ENCODE measurements at places on chromosomes 1 and 21. TPM values are rescaled to one million over a fixed set of nuclear protein-coding genes. Genes with fewer than 3 reads are reported as not detected.
A peak's percentile ranks its signal among the peaks of the same experiment; 100 is the strongest.

- DNase-seq = no peak
Measured at GRCh38 chr1:4328402-4329071, 325.9 kb upstream of the AJAP1 start.

DNA sequence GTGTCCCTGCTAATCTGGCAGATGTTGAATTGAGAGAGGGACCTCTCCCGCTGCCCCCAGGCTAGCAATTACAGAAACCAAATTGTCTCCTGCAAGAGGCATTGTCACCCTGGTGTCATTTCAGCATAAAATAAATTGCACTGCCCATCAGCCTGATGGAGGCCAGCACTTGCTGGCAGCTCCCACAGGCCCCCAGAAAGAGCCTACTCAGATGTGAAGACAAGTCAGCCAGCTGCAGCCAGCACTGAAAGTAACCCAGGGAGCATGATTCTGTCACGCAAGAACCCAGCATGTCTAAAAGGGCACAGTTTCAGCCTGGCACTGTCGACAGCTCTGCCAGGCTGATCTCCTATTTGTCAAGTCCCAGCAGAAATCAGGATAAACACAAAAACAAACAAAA is 110.3 kb upstream of the CTTNBP2NL start:
- DNase-seq = no peak

DNA sequence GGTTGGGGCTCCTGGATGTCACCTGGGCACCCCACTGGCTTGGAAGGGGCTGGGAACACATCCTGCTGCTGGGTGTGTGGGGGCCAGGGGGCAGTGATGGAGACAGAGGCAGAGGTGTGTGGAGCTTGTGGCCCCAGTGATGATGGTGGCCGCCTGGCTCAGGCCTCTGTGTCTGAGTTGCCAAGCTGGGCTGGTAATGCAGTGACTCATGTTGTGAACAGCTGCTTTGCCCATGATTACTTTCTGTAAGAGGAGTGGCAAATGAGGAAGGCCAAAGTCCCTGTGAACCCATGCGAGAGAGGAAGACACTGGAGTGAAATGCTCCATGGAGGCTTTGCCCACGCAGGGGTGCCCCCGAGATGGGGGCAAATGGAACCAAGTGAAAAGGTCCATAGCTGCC is 86.8 kb downstream of the KCNJ6 start:
- DNase-seq = peak; percentile 61

DNA sequence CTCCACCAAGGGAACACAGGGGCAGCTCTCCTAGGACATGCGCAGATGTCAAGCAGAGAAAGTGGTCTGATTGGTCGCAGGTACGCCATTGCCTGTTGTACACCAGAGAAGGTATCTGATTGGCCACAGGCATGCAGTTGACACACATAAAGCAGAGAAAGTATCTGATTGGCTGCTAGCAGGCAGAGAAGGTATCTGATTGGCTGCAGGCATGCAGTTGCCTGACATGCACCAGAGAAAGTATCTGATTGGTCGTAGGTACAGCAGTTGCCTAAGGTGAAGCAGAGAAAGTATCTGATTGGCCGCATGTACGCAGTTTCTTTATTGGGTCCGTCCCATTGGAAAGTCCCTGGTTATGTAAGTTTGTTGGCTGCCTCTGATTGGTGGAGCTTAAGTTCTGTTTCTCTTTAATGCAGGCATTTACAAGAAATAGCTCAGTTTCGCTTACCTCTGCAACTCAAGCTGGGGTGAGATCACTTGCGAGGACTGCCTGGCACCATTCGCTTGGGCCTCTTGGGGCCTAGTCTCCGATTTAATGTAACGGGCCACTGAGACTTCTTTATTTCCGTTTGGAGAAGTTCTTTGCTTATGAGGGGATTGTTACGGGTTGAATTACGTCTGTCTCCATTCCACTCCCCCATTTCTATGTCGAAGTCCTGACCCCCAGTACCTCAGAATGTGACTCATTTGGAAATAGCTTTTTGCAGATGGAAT is 74.2 kb downstream of the SIK1 start:
- DNase-seq = no peak

- peak; percentile 77 for DNase-seq
Measured at GRCh38 chr1:6603238-6603914, 707 bp upstream of the KLHL21 start.

DNA sequence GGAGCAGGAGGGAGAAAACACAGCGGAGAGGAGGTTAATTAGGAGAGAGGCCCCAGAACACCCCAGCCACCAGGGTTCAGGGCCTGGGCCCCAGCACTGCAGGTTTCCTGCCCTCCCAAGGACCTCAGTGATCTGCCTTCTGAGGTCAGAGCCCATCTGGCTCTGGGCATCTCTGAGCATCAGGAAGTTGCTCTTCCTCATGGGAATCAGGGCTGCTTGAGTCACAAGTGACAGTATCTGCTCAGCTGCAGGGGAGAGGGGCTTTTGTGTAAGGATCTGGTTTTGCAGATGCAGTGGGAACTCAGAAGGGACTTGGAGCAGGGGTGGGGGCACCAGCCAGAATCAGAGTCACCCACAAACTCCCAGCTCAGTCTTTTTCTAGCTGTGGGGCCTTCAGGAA is 472.1 kb downstream of the PTPRU start:
- DNase-seq = no peak

- no peak for DNase-seq
Measured at GRCh38 chr1:59674595-59674994, 140.2 kb upstream of the HOOK1 start.

- no peak for DNase-seq
Measured at GRCh38 chr1:33268927-33269610, 12.8 kb downstream of the ZNF362 start.

GRCh38 chr1:237235091-237235490 is 193.1 kb downstream of the RYR2 start:
- no peak for DNase-seq

DNA sequence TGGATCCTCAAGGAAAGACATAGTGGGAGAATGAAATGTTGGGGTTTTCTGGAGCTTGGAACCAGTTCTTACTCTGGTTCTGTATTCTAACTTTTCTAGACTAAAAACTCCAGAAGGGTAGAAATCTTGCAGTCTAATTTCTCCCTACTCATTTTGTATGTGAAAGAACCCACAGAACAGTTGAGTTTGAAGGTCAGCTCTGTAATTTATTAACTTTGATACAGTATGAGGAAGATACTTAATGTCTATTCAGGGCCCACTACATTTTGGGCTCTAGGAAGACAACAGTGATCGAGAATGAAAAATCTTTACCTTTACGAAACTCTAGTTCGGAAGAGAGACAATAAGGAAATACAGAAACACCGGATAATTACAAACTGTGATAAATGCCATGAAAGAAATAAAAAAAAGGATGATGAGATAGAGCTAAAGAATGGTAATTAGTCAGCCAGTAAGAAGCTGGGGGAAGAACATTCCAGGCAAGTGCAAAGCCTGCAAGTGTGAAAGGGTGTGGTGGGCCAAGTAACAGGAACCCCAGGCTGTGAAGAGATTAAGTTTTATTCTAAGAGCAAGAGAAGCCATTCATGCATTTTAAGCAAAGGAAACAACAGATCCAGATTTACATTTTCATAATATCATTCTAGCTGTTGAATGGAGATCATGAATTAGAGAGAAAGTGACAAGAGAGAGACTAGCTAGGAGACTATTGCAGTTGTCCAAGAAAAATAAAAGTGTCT is 159.9 kb upstream of the HMCN1 start:
- DNase-seq = peak; percentile 41

DNA sequence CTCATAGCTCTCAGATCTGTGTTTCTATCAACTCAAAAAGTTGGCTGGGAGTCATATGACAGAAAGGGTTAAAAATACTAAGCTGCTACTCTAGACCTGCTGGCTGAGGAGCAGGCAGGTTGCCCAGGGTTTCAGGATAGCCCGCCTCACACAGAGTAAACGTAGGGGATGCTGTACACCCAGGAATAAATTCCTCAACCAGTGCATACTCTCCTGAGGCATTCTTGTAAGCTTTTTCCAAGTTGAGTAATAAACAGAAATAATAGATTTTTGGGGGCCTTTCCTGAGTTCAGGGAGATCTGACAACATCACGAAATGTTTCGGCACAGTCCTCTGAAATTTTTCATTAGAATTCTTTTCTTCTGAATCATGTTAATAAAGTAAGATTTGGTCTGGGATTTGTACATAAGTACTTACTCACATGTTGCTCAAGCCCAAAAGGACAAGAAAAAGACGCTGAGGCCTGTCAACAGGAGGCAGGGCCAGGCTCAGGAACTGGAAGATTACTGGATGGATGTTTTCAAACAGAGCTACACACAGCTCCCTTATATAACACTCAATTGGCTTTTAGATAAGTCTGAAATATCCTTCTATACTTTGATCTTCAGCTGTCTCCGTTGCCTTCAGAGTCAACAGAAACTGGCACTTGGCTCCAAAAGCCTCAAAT is 41.0 kb downstream of the TGFBR3 start:
- peak; percentile 87 for DNase-seq

DNA sequence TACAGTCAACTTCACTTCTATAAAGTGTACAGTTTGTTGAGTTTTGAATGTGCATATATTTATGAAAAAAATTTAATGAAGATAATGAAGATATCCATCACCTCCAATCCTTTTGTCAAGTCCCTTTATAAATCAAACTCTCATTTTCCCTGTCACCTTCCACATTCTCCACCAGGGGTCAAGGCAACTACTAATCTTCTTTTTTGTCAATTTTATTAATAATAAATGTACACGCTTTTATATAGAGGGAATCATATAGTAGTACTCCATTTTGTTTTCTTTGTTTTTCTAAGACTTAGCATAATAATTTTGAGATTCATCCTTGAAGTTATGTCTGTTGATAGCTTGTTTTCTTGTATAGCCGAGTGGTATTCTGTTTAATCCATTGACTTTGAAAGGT is 1594.2 kb upstream of the PRMT6 start:
- no peak for DNase-seq

DNA sequence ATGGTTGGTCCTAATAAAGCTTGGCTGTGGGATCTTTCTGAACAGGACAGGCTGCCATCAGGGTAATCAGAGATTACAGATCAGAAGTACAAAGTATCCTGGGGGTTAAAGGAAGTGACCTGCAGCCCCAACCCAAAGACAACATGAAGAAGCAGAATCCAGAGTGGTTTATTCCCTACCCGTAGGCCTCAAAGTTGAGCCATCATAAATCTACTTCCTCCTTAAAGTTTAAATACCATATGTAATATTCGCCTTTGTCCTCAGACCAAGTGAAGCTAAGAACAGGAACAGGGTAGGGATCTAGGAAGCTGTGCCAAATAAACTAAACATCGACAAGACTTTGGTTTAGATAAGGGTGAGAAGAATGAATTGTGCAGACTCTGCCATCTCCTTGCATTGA is 15.9 kb upstream of the DHX9 start:
- DNase-seq = no peak

- no peak for DNase-seq
Measured at GRCh38 chr1:84086189-84086588, 57.9 kb upstream of the PRKACB start.

DNA sequence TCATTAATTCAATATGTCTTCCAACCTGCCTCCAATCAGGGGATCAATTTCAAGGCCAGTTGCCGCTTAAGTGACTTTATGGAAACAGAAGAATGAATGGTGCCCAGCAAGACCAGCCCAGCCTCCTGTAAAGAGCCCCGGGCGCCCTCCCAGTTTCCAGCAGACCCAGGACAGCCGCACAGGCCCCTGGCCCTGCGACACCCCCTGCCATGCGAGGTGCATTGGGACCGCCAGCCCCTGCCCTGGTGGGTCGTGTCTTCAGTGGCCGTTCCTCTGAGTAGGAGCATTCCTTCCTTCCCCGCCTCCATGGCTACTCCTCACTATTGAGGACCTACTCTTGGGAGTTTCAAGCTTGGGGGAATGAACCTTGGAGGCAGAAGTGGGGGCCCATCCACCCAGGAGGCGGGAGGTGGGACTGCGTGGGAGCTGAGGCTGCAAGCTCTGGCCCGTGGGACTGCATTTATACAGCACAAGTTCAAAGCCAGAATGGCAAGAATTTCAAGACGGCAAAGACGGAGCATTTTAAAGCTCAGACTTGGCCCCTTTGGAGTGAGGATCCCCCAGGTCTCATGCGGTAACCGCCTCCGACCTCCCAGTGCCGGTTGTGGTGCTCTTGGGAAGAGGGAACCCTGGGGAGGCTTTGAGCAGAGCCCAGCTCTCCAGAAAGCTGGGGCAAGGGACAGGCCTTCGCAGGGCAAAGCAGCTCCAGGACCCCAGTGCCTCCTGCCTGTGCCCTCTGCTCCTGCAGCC is 73.1 kb upstream of the ACTRT2 start:
- DNase-seq = no peak

GRCh38 chr1:229326601-229327000 is 16.2 kb downstream of the CCSAP start:
- DNase-seq = no peak

DNA sequence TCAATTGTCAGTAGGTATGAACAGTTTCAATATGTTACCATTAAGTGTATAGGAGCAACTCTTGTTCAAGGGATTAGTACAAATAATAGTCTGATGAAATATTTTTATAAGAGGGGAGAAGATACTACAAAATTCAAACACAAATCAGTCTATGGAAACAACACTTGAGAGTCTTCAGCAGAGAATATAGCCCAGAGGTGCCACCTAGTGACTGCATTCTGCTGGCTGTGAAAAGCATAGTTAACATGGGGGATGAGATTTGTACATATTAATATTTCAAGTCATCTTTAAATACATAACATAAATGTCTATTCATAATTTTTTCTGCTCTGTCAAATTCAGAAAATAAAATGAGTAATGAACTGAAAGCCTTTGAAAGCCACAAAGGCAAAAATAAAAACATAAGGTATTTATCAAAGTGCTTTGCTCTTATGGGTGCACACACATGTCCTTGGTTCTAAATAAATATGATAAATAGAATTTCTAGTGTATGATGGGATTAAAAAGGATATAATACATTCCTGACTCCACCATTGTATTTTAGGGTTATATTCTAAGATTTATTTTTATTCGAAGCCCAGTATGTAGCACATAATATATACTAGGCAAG is 440.9 kb upstream of the ZRANB2 start:
- DNase-seq = peak; percentile 6

DNA sequence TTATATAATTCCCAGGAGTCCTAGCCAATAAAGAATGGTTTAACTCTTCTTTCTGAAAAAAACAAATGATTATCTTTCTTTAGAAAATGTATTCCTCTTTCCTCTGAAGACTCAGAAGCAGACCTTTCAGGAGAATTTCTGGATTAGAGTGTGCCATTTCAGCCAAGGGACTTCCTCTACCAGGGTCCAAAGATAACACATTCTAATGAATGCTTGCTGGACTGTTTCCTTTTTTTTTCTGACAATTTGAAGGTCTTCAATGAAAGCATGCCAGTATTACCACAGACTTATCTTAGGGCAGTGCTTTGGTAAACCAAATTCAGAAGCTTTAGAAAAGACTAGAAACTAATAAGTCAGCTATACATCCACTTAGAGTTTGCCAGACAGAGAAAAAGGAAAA is 80.5 kb downstream of the RERE start:
- DNase-seq = no peak

OR2M3 gene
- not detected for total RNA-seq

SOAT1 gene
- total RNA-seq = 94.7 TPM

IBA57 gene
- total RNA-seq = 4.9 TPM

B4GALT3 gene
- total RNA-seq = 40.4 TPM
